ENCODE measurements at places on chromosomes 2 and 18. TPM values are rescaled to one million over a fixed set of nuclear protein-coding genes. Genes with fewer than 3 reads are reported as not detected.

The SERPINB5 gene
- total RNA-seq = 6.3 TPM

The ZNF521 gene
- total RNA-seq = 99.6 TPM

The IL36G gene
- total RNA-seq = not detected

The MROH2A gene
- not detected for total RNA-seq

The SLC16A14 gene
- total RNA-seq = 17.5 TPM

The MERTK gene
- 12.6 TPM for total RNA-seq

The POTEC gene
- not detected for total RNA-seq

Measured in camera-type eye (tissue), 1 donor.